D721Med (cell line): ENCODE measurements at places on chromosomes 16 and 17.

DNA sequence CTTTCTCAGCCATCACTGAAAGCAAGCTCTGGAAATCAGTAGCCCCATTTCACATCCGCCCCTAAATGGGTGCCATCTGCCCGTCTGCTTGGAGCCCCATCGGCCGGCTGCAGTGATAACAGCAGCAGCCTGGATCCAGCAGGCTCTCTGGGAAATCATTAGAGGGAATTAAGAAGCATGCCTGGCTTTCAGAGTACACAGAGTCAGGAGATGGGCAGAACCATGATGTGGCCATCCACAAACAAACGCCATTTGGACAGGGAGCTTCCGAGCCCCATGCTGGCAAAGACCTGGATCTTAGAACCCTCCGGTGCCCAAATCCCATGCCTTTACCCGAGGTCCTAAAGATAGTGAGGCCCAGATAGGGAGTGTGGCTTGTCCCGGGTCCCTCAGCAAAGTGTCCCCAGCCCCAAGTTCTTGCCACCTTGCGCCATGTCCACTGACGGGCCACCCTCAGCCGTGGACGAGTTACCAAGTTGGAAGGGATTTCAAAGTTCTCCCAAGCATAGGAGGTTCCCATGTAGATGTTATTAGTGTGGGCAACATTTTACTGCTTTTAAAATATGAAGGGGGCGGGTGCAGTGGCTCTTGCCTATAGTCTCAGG, 1.0 kb upstream of the LITAF start:
- DNase-seq = peak; percentile 51

- DNase-seq = no peak
Measured at GRCh38 chr16:66267292-66268014, 99.0 kb upstream of the CDH5 start.

DNA sequence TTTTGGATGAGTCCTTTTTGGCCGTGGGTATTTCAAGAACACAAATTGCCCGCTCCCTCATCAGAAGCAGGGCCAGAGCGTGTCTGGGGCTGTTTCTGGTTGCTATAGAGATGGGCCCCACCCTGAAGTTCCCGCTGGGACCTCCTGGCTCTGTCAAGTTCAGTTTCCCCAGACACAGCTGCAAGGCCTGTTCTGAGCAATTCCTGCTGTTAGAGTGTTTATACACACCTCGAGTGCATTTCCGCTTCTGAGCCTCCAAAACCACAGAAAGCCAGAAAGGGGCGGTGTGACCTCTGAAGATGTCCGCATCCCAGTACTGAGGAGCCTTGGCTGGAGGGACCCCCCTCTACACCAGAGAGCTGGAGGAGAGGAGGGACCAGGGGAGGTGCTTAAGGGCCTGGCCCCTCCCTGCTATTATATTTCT, 9.3 kb upstream of the WBP2 start:
- DNase-seq = peak; percentile 5

DNA sequence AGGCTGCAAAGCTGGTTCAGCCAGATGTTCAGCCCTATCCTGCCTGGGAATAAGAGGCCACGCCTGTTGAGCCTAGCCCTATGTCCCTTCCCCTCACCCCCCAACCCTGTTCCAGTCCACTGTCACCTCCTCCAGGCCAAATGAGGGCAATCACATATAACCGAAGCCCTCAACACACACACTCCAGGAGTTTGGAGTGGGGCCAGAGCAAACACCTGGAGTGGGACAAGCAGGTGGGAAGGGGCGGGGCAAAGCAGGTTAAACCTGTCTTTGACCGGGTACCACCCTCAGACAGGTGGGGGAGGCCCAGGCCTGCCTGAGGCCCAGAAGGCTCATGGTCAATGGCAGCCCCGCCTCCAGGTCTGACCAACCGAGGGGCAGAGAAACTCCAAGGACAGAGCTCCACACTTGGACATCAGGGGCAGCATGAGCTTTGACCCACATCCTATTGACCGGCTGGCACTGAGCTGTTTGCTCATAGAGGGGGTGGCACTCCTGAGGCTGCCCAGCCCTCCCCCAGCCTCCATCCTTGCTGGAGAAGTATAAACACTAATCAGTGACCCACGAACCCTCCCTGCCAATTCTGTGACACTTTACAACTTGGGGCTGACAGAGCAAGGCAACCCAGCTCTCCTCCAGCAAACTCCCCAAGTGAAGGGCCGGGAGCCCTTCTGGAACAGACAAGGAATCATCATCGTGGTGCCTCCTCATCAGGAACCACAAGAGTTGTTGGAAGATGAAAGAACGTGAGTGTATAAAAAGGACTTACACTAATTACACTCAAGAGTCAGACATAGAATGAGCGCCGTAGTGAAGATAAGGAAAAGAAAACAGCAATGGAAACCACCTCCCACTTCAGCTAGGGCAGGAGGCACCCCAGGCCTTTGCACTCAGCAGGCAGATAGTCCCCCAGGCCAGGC, 1.5 kb downstream of the ESRP2 start:
- DNase-seq = no peak

DNA sequence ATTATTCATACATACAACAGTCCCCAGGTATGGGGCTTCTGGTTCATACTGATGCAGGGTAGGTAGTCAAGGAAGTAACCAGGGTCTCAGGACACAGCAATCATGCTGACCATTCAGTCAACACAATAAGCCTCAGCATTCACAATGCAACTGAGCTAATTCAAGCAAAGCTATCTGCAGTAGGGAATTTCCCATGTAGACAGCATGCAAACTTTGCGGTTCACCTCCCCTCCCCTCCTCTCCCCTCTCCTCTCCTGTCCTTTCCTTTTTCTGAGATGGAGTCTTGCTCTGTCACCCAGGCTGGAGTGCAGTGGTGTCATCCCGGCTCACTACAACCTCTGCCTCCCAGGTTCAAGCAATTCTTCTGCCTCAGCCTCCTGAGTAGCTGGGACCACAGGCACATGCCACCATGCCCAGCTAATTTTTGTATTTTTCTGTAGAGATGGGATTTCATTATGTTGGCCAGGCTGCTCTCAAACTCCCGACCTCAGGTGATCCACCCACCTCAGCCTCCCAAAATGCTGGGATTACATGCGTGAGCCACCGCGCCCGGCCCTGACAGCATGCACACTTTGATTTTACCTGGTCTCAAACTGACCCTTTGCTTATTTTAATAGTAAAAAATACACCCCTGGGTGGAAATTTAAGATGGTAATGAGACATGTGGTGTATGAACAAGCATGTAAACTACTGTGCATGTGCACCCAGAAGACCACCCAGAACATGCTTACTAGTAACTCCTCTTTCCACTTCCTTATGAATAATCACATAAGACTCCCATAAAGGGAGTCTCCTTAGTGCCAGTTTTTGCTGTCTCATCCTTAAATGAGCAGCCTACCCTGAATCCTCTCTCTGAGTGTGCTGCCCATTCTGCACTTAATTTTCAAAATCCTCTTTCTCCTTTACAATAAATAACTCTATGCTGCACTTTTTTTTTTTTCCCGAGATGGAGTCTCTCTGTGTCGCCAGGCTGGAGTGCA, 9.3 kb upstream of the RNF135 start:
- DNase-seq = no peak

- DNase-seq = no peak
Measured at GRCh38 chr16:16189842-16190241, 33.5 kb downstream of the ABCC6 start.

- no peak for DNase-seq
Measured at GRCh38 chr17:4276514-4276913, 12.7 kb upstream of the ANKFY1 start.

DNA sequence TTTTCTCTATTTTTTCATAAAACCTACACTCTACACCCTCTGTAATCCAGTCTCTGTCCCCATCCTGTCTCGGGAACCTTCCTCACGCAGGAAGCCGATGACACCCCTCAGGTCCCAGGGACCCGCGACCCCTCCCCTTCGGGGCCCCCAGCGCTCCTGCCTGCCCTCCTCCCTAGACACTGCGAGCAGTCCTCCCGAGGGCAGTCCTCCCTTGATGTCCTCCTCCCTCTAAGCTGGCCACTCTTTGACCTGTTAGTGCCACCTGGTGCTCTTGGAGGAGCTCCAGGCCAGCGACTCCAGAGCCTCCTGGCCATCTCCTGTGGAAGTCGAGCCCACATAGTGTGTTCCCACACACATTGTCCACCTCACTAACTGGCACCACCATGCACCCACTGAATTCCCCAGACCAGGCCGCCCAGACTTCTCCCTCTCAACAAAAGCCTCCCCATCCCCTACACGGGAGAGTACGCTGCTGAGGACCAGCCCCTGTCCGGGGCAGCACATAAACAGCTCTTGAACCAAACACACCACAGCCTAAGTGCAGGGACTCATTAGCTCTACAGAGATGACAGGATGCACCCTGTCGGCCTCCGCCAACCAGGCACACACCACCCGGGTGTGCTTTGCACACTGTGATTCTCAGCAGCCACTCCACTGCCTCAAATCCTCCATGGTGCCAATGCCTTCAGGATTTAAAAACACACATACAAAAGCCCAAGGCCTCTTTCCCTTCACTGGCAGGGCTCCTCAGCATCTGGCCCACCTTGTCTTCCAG, 9.3 kb downstream of the OSBPL7 start:
- no peak for DNase-seq

- no peak for DNase-seq
Measured at GRCh38 chr17:42457107-42457792, 1.4 kb upstream of the ATP6V0A1 start.

GRCh38 chr17:50944054-50944901, 78.1 kb upstream of the TOB1 start:
- peak; percentile 84 for DNase-seq

DNA sequence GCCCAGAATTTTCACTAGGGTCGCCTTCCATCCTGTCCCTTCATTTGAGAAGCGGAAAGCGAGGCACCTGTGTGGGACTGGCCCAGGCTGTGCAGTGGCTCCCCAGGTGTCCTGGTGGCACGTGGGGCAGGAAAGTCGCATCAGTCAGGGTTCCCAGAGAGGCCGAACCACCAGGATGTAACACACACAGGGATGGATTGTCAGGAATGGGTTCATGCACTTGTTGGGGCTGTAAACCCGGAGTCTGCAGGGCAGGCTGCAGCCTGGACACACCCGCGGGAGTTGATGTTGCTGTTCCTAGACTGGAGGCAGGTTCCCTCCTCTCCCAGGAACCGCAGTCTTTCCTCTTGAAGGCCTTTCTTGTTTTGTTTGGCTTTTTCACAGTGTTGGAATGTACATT, 30.7 kb upstream of the RPTOR start:
- DNase-seq = no peak

DNA sequence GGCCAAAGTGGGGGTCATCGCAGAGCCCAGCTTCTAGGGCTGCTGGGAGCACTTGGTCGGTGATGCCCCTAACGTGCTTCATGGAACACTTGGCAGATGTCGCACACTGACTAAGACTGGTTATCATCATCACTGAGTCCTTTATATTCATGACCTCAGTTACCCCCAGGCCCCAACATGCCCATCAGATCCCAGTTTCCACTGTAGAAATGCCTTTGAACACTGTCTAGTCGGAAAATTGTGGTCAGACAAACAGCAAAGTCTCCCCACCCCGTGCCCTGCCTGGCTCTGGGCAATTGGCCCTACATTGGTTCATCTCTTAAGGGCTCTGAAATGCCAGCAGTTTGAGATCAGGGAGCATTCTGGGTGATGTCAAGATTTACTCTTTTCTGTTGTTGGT, 51.3 kb downstream of the NKD1 start:
- no peak for DNase-seq

DNA sequence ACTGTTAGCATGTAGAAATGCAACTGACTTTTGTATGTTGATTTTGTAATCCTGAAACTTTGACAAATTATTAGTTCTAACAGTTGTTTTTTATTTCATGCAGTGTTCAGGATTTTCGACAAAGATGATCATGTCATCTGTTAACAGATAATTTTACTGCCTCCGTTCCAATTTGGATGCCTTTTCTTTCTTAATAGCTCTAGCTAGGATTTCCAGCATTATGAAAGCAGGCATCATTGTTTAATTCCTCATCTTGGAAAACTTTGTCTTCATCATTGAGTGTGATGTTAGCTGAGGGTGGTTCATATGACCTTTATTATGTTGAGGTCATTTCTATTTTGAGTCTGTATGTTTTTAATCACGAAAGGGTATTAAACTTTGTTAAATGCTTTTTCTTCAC, 31.9 kb downstream of the RMI2 start:
- no peak for DNase-seq

DNA sequence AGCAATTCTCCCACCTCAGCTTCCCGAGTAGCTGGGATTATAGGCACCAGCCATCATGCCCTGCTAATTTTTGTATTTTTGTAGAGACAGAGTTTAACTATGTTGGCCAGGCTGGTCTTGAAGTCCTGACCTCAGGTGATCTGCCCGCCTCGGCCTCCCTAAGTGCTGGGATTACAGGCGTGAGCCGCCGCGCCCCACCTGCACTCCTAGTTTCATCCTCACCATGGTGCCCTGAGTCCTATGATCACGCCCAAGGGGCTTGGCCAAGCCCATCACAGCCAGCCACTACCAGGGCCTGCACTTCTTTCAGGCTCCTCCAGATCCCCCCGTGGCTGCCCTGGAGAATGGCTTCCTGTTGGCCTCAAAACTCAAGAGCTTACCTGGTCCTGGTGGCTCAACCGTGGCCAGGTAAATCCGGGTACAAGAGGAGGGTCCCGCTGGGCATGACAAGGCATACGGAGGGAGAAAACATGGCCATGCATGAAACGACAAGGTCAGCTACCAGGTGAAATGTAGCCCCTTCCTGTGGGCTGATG, 20.4 kb upstream of the TFAP4 start:
- DNase-seq = no peak

- DNase-seq = no peak
Measured at GRCh38 chr17:8469964-8470363, 34.3 kb downstream of the NDEL1 start.
